ENCODE measurements at places on chromosomes 12 and 14. TPM values are rescaled to one million over a fixed set of nuclear protein-coding genes. Genes with fewer than 3 reads are reported as not detected.

DNA sequence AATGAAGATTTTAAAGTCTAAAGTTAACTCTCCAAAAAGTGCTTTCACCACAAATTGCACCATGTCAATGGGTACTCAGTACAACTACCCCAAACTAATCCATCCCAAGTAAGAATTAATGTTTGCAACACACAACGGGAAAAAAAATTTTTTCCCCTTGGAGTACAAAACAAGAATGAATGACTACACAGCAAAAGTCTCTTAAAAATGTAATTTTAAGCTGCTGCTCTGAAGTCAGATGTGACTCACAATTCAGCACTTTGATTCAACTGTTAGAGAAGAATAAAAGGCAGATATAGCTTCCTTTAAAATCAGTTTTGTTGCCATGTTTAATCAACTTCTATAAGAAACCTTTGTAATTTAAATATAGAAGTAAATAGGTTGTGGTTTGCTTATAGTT, 42.5 kb upstream of the VPS33A start:
- no peak for DNase-seq

GRCh38 chr12:53190108-53190729, 9.5 kb upstream of the CSAD start:
- DNase-seq, result no peak

DNA sequence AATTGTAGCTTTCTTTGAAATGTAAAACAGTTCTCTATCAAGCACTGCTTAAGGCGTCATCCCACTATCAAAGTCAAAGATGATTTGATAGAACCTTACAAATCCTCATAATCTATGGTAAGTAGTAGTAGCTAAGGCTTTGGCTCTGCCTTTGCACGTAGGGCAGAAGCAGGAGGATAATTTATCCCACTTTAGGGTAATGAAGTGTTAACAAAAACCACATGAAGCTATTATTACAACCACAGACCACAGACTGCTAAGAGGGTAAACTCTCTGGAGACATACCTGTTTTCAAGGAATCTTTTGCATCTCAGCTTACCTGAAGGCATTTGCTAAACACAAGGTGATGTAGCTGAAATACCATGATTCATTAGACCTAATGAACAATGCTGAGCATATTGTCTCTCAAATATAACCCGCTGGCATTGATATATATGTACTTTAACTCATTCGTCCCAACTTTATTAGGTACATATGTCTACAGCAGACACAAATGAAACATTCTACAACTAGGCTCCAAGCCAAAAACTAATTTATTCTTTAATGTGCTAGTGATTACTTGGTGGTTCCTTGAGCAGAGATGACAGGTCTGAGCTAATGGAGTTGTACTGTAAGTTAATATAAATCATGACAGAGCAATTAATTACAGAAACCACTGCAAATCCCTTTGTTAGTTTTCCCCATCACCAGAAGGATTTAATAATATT, 368.8 kb downstream of the ETNK1 start:
- DNase-seq, result peak; percentile 72

DNA sequence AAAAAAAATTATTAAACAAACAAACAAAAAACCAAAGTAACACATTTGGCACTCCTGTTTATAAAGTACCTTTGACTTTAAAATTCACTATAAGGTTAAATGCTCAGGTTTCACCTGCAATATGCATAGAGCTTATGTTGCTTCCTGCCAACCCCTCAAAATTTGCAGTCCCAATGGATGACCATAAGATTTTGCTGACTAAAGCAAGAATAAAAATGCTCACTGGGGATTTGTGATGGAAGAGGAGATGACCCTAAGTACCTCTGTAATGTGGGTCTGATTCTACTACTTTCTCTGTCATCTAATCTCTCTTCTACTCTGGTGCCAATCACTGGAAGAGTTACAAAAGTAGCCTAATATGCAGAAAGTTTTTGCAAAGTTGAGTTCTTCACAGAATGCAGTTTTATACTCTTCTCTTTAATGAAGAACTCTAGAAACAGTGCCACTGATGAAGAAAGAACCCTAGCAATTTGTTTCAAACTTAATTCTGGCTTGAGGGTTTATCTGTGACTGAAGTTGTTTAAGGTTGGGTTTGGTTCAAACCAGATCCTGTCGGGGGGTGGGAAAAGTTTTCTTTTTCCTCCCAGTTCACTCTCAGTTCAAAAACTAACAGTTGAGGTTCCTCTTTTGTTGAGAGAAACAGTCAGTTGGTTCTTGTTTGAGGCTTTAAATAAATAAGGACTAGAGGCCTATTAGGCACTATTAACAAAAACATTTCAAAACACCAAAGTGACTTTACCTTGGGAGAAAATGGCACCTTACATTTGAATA, 10.9 kb downstream of the WASHC3 start:
- DNase-seq, result no peak

- DNase-seq, result no peak
These were observed 28.3 kb upstream of the DIO2 start for GRCh38 chr14:80239631-80240030.

DNA sequence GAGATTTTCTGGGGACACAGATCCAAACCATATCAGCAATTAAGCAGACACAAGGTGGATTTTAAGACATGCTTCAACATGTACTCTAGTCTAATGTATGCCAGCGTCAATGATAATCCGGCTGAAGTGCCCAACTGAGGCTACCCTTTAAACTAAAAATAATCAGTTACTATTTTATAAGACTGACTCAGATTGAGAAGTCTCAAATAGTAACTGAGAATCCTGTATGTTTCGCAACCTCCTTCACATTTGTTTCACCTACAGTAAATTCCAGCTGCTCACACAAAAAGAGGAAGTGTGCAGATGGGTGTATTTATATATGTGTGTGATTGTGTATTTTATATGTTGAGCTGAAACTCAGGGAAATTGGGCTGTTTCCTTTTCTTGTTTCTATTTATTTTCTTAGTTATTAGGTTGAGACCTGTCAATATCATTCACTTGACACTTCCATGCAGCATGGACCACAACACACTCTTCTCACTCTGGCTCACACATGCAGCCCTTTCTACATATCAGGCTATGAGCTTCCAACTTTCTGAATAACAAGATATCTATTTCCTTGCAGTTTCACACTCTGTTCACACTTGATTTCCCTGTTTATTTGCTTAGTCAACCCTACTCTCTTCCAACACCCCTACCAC, 1224.9 kb upstream of the TMEM132C start:
- no peak for DNase-seq

DNA sequence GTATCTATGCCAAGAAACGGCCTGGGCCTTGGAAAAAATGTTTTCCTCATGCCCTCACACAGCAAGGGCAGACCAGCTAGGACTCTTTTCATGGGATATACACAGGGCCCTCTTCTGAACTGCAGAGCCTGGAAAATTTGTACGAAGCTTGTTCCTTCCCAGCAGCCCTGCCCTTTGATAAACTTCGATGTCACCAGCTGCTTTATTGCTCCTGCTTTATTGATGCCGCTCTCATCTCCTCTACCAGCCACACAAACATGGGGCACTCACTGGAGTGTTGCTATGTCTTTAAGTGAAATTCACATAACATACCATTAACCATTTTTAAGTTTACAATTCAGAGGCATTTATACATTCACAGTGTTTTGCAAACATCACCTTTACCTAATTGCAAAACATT, 197.9 kb downstream of the KTN1 start:
- no peak for DNase-seq

DNA sequence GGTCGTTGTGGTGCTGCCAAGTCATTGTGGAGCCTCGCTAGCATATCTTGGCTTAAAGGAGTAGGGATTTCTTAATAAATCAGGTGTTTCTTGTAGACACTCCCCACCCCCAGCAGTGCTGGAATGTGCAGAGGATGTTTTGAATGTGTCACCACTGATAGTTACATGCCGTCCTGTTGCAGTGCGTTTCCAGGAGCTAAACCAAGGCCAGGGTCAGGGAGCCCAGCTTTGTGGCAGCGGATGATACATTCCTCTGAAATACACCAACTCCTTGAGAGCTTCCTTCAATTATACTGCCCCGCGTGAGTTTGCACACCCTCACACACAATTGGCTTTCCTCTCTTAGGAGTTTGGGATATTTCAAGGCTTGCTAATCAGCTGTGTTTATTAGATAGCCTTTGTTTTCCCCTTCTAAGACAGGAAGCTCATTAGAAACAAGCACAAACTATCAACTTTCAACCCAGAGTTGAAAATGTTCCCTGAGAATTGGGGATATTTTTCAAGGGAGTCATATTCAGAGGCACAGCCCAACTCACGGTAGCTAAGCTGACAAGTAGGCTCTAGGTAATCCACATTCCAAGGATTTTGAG, 154.9 kb downstream of the C12orf75 start:
- no peak for DNase-seq

DNA sequence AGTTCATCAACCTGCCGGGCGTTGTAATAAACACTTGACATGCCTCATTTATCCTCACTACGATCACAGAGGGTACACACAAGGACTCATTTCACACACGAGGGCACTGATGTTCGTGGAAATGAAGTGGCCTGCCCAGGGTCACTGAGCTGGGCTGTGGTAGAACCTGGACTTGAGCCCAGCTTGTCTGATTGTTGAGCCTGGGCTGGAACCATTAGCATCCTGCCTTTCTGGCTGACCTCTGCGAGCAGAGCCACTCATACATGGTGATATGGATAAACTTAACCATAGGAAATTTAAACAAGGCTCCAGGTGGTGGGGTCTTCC, 16.6 kb upstream of the JDP2 start:
- no peak for DNase-seq

GRCh38 chr14:104971447-104972240, 6.5 kb downstream of the AHNAK2 start:
- no peak for DNase-seq

CLEC1B gene
- total RNA-seq, result 9.4 TPM

Data from umbilical cord (tissue), 2 donors.